Aorta (tissue), 5 donors: ENCODE measurements at places on chromosomes 11 and 22.
A peak's percentile ranks its signal among the peaks of the same experiment; 100 is the strongest.

DNA sequence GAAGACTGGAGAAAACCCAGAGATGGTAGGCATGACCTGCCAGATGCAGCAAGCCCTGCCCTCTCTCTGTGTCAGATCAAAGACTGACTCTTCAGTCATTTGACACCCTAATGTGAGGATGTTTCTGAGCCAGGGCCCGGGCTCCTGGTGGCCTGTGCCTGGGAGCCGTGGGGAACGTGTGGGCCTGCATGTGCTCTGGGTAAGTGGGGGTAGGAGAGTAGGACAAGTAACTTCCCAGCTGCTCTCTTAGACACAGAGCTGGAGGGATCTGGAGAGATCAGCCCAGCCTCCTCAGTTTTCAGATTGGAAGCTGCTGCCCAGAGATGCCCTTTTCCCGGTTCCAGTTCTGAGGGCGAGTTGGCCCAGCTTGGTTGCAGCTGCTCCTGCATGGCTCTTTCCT, 110.8 kb downstream of the TEAD1 start:
- no peak overlapping the region for H3K4me3 ChIP-seq
- H3K36me3 ChIP-seq: no peaks in the 10 kb centered on the region
- H3K27me3 ChIP-seq: no peaks in the 10 kb centered on the region
- H3K4me1 ChIP-seq: no peaks in the 10 kb centered on the region
- no peak overlapping the region for H3K27ac ChIP-seq
- DNase-seq: no peak

GRCh38 chr22:38236786-38237185, 35.0 kb downstream of the MAFF start:
- H3K36me3 ChIP-seq: peaks cover 1% of the 10 kb centered on the region
- H3K4me1 ChIP-seq: no peaks in the 10 kb centered on the region
- DNase-seq: no peak
- no peak overlapping the region for H3K27ac ChIP-seq
- no peaks in the 10 kb centered on the region for H3K27me3 ChIP-seq

- no peaks in the 10 kb centered on the region for H3K36me3 ChIP-seq
- no peaks in the 10 kb centered on the region for H3K4me1 ChIP-seq
- no peak overlapping the region for H3K27ac ChIP-seq
- H3K27me3 ChIP-seq: no peaks in the 10 kb centered on the region
- H3K4me3 ChIP-seq: no peak overlapping the region
These were observed 53.6 kb downstream of the OSBPL5 start for GRCh38 chr11:3111466-3111865.

GRCh38 chr11:47204637-47204989, 10.2 kb upstream of the DDB2 start:
- no peak for DNase-seq
- no peak overlapping the region for H3K4me3 ChIP-seq
- H3K27me3 ChIP-seq: no peaks in the 10 kb centered on the region
- H3K36me3 ChIP-seq: no peaks in the 10 kb centered on the region
- no peaks in the 10 kb centered on the region for H3K4me1 ChIP-seq

- H3K27me3 ChIP-seq: no peaks in the 10 kb centered on the region
- no peaks in the 10 kb centered on the region for H3K36me3 ChIP-seq
- no peaks in the 10 kb centered on the region for H3K4me1 ChIP-seq
- no peak overlapping the region for H3K4me3 ChIP-seq
- no peak for DNase-seq
These were observed 180.9 kb downstream of the KIF18A start for GRCh38 chr11:27926981-27927481.

DNA sequence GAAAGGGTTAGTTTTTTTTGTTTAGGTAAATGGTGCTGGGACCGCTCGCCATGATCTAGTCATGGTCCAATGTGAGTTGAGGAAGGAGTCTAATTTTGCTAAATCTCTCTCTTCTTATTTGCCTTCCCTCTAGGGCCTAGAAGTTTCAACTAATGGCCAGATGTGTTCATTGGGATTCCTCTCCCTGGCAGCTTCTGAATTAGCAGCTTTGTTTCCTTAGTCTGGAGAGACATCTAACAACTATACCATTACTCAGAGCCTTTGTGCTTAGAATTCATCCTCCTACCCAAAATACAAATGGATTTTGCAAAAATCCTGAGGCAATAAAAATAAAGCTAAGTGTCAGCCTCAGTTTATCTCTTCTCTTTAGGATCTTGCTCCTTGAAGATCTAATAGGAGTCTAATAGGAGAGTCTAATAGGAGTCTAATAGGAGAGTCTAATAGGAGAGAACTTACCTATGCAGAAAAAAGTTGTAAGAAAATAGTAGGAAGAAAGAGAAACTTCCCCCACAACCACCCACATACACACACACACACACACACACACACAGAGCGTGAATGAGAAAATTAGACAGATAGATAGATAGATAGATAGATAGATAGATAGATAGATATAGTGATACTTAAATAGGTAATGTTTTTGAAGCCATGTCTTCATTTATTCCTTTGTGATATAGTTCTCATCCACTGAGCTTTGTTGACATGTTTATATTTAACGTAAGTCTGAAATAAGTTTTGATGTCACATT, 980.5 kb upstream of the CNTN5 start:
- DNase-seq: no peak
- no peak overlapping the region for H3K4me3 ChIP-seq
- no peak overlapping the region for H3K27ac ChIP-seq
- no peaks in the 10 kb centered on the region for H3K4me1 ChIP-seq
- no peaks in the 10 kb centered on the region for H3K36me3 ChIP-seq

GRCh38 chr11:116870054-116870453, 32.6 kb upstream of the APOA1 start:
- no peaks in the 10 kb centered on the region for H3K27me3 ChIP-seq
- H3K36me3 ChIP-seq: peaks cover 8% of the 10 kb centered on the region
- DNase-seq: no peak
- no peak overlapping the region for H3K27ac ChIP-seq
- H3K4me3 ChIP-seq: no peak overlapping the region
- no peaks in the 10 kb centered on the region for H3K4me1 ChIP-seq

GRCh38 chr22:36334821-36335603, 52.8 kb downstream of the MYH9 start:
- H3K27ac ChIP-seq: peak overlapping the region; percentile 97
- H3K27me3 ChIP-seq: no peaks in the 10 kb centered on the region
- peaks cover 3% of the 10 kb centered on the region for H3K4me1 ChIP-seq
- no peak for DNase-seq
- peaks cover 4% of the 10 kb centered on the region for H3K36me3 ChIP-seq
- H3K4me3 ChIP-seq: no peak overlapping the region

DNA sequence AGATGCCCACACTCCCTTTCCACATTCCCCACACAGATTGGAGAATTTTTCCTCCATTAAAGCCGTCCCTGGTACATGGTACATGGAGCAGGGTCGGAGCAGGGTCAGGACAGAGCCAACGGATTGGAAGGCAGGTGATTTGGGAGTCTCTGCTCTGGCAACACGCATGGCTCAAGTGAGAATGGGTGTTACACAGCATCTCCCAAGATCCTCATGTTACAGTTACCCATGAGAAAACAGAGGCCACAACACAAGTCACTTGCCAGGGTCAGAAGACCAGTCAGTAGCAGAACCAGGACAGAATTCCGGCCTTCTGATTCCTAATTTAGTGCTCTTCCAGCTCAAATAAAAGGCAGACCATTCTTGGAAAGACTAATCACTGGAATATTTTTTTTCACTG, 7.7 kb upstream of the F2 start:
- DNase-seq: no peak
- H3K36me3 ChIP-seq: no peaks in the 10 kb centered on the region
- H3K4me3 ChIP-seq: no peak overlapping the region
- no peaks in the 10 kb centered on the region for H3K27me3 ChIP-seq
- peak overlapping the region; percentile 85 for H3K27ac ChIP-seq

DNA sequence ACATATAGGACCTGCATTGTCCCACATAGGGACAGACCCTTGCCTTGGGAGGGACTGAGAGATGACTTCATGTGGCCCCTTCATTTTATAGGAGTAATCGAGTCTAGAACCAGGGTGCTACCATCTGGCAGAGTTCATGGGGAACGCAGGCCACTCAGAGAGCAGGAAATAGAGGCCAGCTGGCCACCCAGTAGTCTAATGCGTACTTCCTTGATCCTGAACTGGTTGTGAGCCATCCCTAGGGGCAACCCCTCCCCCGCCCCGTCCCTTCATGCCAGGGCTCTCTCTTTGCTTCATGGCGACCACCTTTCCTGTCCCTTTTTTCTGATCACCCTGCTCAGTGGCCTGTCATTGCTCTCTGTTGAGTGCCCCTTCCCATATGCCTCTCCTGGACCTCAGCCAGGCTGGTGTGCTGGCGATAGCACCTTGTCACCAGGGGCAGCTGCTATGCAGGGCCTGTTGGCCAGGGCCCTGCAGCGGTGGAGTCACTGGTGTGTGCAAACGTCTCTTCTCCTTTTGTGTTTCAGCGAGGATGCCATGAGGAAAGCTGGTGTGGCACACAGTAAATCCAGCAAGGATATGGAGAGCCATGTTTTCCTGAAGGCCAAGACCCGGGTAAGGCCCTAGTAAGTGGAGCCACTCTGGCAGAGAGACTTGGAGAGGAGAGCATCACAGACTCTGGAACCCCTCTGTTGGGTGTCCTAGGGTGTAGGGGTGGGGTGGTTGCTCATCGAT, 29.3 kb downstream of the MED15 start:
- no peak for DNase-seq
- H3K27me3 ChIP-seq: no peaks in the 10 kb centered on the region
- no peaks in the 10 kb centered on the region for H3K36me3 ChIP-seq
- no peaks in the 10 kb centered on the region for H3K4me1 ChIP-seq
- H3K4me3 ChIP-seq: no peak overlapping the region
- no peak overlapping the region for H3K27ac ChIP-seq

- no peaks in the 10 kb centered on the region for H3K4me1 ChIP-seq
- no peaks in the 10 kb centered on the region for H3K36me3 ChIP-seq
- no peaks in the 10 kb centered on the region for H3K27me3 ChIP-seq
- H3K4me3 ChIP-seq: no peak overlapping the region
These were observed 74.8 kb upstream of the PITPNB start for GRCh38 chr22:27993774-27994350.

- no peaks in the 10 kb centered on the region for H3K27me3 ChIP-seq
- H3K4me1 ChIP-seq: no peaks in the 10 kb centered on the region
- no peak overlapping the region for H3K27ac ChIP-seq
- H3K36me3 ChIP-seq: no peaks in the 10 kb centered on the region
- no peak overlapping the region for H3K4me3 ChIP-seq
These were observed 87.4 kb downstream of the IGLL5 start for GRCh38 chr22:22974795-22975580.

DNA sequence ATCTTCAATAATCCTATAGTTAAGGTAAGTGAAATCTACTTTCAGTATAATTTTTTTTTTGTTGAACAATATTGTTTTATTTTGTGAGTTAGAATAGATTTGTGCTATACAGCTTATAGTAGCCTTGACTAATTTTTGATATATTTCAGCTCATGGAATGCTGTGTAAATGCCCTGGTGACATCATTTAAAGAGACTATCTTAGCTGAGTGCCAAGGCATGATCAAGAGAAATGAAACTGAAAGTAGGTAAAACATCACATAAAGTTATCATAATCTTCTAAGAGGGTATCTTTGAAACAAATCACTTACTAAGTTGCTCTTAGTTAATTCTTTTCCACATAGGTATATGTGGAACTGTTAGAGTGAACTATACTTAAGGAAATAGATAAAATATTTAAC, 51.4 kb upstream of the ACAT1 start:
- no peaks in the 10 kb centered on the region for H3K4me1 ChIP-seq
- H3K27ac ChIP-seq: no peak overlapping the region
- DNase-seq: no peak
- no peak overlapping the region for H3K4me3 ChIP-seq
- no peaks in the 10 kb centered on the region for H3K36me3 ChIP-seq
- no peaks in the 10 kb centered on the region for H3K27me3 ChIP-seq

DNA sequence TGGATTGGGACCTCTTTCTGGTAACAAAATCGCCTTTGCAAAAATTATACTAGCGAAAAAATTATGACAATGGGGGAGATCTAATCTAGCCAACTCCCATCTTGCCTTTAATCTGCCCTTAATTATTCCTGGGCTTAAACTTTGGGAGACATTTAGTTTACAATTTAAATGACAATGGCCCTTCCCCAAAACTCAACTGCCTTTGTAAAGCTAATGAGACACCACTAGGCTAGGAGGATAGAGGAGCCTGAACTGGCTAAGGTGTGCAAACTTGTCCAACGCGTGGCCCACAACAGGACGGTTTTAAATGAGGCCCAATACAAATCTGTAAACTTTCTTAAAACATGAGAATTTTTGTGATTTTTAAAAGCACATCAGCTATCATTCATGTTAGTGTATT, 67.3 kb downstream of the RSF1 start:
- H3K4me1 ChIP-seq: peaks cover 2% of the 10 kb centered on the region
- no peak overlapping the region for H3K4me3 ChIP-seq
- no peak for DNase-seq
- no peaks in the 10 kb centered on the region for H3K36me3 ChIP-seq

DNA sequence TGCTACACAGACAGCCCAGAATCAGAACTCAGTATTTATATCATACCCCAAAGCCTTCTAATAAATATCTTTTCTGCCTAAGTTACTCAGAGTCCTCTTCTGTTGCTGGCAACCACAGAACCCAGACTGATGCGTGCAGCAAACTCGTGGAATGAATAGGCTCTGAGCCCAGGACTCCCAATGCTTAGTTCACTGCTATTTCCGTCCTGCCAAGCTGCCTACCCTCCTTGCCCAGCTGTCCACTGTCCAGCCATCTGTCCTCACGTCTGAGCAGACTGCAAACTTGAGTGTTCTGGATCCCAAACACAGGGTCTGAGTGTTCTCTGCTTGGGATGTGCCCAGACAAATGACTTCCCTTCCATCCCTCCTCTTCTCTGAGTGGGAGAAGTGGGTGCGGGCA, 19.4 kb downstream of the PTPN5 start:
- H3K36me3 ChIP-seq: no peaks in the 10 kb centered on the region
- no peak overlapping the region for H3K4me3 ChIP-seq
- H3K27me3 ChIP-seq: no peaks in the 10 kb centered on the region
- no peak for DNase-seq

DNA sequence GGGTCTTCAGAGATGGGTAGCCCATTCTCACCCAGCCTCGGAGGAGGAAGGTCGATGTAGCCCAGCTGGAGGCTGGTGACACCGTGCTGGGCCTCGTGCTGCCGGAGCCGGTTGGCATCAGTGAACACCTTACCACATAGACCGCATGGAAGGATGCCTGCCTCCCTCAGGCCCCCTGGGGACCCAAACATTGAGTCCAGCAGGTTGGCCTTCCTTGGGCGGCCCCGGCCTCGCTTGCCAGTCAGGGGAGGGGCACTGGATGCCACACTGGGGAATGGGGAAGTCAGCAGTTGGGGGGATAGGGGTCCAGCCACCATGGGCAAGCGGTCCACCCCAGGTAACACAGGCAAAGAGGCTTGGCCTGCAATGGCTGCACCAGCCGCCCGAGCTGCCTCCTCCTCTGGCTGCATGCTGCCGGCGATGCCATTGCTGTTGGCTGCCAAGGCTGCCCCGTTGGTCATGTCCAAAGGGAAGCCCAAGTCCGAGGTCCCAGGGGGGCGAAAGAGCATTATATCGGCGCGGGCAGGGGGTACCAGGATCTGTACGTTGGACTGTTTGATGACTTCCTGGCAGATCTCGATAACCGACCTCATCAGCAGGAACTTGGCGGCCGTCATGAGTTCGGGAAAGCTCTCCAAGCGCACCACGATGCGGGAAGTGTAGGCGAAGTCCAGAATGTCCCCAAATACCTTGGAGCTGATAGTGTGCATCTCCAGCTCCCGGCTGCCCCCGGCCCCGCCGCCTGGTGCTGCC, 1.4 kb downstream of the PATZ1 start:
- no peaks in the 10 kb centered on the region for H3K4me1 ChIP-seq
- peak; percentile 69 for DNase-seq
- peak overlapping the region; percentile 11 for H3K27ac ChIP-seq
- H3K27me3 ChIP-seq: no peaks in the 10 kb centered on the region
- no peaks in the 10 kb centered on the region for H3K36me3 ChIP-seq
